ENCODE measurements at places on chromosomes 13 and 19.
A peak's percentile ranks its signal among the peaks of the same experiment; 100 is the strongest.

GRCh38 chr19:29393915-29394460, 131.8 kb upstream of the VSTM2B start:
- DNase-seq: no peak

DNA sequence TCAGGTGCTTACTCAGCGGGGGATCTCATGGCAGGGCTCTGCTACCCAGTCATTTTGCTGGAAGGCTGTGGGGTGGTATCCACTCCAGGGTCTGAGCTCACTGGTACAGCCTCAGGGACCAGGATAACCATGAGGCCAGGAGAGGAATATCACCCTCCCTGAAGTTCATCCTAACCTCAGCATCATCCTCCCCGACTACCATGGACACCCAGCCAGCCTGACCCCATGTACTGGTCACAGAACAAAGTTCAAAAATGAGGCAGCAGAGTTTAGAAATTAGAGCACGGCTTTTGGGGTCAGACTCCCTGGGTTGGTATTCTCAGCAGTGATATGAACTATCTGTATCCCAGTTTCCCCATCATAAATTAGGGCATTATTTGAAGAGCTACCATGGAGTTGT, 35.5 kb upstream of the RXFP2 start:
- DNase-seq: no peak

- DNase-seq: no peak
Observed at GRCh38 chr13:93227280-93227877, 772 bp downstream of the GPC6 start.

- DNase-seq: no peak
Observed at GRCh38 chr13:83151308-83151660, 731.0 kb downstream of the SLITRK1 start.

DNA sequence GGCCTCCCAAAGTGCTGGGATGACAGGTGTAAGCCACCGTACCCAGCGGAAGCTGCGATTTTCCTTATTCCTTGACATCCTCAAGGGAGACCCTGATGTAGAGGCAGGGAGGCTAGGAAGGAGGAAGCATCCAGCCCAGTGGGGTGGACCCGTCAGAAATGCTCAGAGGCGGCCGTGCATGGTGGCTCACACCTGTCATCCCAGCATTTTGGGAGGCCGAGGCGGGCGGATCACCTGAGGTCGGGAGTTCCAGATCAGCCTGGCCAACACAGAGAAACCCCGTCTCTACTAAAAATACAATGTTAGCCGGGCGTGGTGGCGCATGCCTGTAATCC, 11.6 kb downstream of the GZMM start:
- no peak for DNase-seq

DNA sequence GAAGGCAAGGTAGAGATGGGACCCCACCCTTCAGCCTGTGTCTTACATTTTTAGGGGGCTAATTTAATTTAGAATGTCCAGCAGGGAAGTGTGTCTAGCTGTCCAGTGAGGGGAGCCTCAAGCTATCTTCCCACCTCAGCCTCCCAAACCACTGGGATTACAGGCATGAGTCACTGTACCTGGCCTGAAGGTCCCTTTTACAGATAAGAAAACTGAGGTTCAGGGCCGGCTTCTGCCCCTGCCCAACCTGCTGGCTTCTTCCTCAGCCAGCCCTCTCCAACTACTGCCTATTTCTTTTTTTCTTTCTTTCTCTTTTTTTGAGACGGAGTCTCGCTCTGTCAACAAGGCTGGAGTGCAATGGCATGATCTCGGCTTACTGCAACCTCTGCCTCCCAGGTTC, 19.4 kb upstream of the HOMER3 start:
- DNase-seq: no peak

DNA sequence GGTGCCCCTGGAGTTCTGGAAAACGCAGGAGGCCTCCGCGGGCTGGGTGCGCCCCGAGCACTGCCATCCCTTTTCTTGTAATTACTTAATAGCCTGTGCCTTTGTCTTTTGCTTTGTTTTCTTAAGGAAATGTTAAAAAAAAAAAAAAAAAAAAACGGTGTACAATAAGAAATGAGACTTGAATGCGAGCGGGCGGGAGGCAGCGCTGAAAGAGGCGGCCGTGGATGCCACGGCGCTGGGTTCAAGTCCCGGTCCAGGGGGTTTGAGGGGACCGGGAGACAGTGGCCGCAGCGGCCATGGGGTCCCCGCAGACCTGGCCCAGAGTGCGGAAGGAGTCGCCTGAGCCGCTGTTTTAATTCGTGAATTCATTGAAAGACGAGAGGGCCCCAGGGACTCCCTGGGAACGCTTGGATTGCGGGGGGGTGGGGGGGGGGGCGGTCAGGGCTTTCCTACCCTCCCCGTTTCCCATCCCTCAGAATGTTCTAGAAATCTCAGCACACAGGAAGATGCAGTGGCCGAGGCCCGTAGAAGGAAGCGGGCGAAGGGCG, 349.2 kb upstream of the ARGLU1 start:
- DNase-seq: no peak

- no peak for DNase-seq
Observed at GRCh38 chr19:23699521-23699860, 12.5 kb upstream of the ZNF675 start.

DNA sequence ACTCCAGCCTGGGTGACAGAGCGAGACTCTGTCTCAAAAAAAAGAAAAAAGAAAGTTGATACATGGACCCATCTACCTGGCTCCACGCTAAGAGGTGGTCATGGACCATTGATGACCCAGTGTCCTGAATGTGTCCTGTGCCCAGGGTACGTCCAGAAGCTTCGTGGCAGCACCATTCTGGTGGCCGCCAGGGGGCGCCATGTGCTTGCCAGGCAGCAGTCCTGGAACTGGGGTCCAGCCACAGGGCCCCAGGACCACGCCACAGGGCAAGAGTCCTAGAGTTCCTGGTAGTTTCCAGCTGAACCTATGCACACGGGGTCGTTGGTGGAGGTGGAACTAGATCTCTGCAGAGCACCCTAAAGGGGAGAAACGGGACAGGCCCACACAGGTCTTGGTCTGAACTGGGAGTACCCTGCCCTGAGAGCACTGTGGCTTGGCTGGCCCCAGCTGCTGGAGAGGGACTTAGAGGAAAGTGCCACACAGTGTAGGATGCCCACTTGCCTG, 19.9 kb upstream of the FBXO27 start:
- DNase-seq: peak; percentile 56
